ENCODE measurements at places on chromosomes 3 and 15.

GRCh38 chr3:51985063-51985462 is 1.7 kb downstream of the ACY1 start:
- DNase-seq, result no peak

- no peak for DNase-seq
Measured at GRCh38 chr15:92809880-92810361, 90.2 kb upstream of the CHD2 start.

DNA sequence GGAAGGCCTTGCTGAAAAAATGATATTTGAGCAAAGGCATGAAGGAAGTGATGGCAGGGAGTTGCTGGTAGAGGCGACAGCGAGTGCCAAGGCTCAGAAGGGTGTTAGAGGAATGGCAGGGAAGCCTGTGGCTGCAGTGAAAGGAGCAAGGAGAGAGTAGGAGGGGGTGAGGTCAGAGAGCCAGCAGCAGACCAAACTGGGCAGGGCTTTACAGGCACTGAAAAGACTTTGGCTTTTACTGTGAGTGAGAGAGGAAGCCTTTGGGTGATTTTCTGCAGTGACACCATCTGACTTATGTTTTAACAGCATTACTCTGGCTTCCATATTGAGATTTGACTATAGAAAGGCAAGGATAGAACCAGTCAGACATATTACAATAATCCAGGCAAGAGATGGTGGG is 11.4 kb downstream of the TICRR start:
- DNase-seq, result no peak

DNA sequence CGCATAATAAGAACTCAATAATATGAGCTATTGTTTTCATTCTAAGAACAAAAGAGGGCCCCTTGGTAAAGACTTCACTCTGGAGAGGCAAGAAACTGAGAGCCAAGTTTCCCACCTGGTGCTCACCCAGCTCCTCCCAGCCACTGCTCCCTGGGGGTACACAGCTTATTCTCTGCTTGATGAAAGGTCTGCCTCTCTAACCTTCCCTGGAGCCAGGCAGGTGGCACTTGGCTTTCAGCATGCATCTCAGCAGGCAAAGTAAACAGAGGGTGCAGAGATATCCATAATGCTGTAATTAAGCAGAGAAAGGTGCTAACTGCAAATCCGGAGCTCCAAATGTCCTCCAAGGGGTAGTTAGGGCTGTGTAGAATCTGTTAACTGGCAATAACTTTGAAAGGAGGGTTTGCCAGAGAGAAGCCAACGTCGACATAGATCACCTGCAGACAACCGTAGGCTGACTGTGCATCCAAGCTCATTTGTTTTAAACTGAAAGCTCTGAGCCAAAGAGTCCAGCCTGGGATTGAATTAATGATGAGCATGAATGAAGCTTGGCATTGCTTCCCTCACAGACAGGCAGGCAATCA is 159.6 kb upstream of the PROK2 start:
- no peak for DNase-seq

DNA sequence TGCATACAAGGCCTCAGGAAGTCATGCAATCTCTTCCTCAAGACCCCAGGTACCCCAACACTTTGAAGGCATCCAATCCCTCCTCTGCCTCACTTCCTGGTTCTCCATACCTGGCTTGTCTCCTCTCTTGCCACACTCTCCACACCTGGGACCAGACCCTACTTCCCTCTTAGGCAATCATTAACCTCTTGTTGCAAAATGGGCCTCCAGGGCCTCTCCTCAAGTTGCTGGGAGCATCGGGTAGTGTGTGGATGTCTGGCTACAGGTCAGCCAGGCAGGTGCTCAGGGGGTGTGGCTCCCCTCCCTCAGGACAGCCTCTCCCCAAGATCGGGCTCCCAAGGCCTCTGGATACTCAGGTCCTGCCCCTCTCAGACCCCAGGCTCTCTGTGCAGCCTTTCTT is 8.6 kb downstream of the PLA2G4E start:
- no peak for DNase-seq

DNA sequence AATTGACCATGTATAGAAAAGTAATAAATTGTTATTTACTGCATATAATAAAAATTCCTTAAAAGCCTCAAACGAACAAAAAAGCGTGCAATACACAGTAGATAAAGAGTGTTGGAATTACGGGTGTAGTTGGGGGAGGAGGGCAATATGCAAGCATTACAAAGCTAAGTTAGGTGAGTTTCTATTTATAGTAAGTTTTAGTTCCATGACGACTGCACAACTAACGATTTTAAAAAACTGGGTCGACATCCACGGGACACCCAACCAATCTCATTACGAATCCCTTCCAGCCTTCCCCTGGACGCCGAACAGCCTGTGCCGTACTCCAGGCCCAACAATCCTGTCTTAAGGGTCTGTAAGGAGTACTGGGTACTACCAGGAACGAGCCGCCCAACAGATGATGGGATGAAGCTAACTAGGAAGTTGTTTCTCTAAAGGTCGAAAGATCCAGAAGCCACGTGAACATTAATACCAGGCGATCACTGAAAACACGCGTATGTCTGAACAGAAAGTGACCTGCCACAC is 677 bp downstream of the POLQ start:
- DNase-seq, result no peak

GRCh38 chr3:187646906-187647660 is 23.1 kb downstream of the SST start:
- DNase-seq, result no peak

Data from activated CD4-positive, alpha-beta T cell treated with anti-CD3 and anti-CD28 coated beads for 1 hour (primary cell).